Stimulated activated CD8-positive, alpha-beta memory T cell treated with anti-CD3 and anti-CD28 coated beads, Interleukin-4, amount 100 ng/mL, for 1 hour (primary cell): ENCODE measurements at places on chromosomes 7 and 10.
A peak's percentile ranks its signal among the peaks of the same experiment; 100 is the strongest.

- no peak for DNase-seq
Measured at GRCh38 chr10:129058664-129059155, 408.3 kb upstream of the MGMT start.

DNA sequence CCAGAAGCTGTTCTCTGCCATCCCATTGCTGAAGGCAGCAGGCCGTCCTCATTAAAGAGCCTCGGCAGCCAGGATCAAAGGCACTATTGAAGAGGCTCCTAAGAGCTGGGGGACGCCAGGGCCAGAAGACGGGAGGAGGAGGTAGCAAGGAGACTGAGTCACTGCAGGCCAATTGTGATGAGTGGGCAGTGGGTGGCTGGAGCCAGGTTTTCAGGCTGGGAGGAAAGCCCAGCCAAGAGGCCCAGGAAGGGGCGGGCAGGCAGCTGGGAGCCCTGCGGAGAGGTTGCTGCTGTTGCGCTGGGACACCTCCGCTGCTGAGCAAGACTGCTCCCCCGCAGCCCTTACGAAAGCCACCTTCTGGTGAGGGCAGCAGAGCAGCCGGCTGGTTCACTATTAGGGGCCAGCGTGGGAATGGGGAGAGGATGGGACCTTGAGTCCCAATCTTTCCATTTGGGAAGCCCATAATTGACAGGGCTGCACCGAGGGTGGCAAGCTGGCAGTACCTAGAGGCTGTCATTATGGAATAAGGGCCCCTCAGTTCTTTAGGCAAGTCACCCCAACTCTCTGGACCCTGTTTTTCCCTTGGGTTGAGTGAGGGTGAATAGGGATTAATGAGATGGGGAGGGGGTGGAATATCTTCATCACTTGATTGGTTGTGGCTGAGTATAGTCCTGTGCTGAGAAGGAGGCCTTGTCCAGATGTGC is 48.4 kb downstream of the UNC5B start:
- no peak for DNase-seq

DNA sequence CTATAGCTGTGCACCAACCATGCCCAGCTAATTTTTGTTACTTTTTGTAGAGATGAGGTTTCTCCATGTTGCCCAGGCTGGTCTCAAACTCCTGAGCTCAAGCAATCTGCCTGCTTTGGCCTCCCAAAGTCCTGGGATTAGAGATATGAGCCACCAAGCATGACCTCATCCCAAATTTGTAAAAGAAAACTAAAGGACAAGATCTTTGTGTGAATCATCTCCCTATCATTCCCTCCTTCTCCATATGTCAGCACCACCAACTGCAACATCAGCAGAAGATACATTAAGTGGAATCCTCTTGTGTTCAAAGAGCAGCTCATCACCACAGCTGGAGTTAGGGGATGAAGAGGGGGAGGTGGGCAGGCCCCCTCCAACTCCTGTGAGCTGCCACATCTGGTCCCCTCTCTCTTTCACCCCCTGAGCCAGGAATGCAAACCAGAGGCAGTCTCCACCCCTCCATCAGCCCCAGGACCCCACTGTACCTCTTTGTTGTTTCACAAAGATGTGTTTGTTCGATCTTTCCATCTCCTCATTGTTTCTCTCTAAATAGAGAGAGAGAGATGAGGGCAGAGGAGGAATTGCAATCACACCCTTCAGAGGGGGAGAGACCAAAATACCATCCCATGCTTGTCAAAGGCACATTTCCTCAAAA is 47.3 kb upstream of the PIP4K2A start:
- DNase-seq, result no peak

- no peak for DNase-seq
Measured at GRCh38 chr10:6558759-6559461, 21.2 kb downstream of the PRKCQ start.

DNA sequence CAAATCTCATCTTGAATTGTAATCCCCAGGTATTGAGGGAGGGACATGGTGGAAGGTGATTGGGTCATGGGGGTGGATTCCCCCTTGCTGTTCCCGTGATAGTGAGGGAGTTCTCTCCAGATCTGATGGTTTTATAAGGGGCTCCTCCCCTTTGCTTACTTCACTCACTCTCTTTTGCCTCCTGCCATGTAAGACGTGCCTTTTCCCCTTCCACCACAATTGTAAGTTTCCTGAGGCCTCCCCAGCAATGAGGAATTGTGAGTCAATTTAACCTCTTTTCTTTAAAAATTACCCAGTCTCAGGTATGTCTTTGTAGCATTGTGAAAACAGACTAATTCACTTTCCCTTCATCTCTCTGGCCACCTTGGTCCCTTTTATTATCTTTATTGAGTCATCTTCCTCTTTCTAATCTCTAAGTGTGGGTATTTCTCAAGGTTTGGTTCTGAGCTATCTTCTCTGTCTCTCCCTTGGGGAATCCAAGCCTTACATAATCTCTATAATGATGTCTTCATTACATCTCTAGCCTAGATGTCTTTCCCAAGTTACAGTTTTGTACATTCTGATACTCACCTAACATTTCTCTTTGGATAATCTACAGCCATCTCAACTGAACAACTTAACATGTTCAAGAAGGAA is 99.1 kb upstream of the JCAD start:
- DNase-seq, result no peak

DNA sequence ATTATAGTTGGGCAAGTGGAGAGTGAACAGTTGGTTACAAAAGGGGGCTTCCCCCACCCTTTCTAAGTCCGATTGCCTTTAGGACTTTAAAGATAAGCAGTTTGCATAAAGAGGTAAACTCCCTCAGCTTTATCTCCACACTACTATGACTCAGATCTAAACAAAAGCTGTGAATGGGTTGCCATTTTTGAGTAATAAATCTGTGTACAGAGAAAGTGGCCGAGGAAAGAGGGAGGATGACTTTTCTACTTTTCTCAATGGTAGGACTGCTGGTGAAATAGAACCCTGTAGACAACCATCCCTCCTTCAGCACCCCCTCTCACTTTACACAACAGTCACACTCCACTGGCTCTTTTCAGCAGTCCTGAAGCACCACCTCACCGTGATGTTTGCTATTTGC is 71.2 kb downstream of the DNMBP start:
- no peak for DNase-seq

- DNase-seq, result no peak
Measured at GRCh38 chr10:26759008-26759407, 61.5 kb downstream of the PDSS1 start.

- no peak for DNase-seq
Measured at GRCh38 chr7:149743476-149744255, 29.7 kb downstream of the ZNF467 start.

DNA sequence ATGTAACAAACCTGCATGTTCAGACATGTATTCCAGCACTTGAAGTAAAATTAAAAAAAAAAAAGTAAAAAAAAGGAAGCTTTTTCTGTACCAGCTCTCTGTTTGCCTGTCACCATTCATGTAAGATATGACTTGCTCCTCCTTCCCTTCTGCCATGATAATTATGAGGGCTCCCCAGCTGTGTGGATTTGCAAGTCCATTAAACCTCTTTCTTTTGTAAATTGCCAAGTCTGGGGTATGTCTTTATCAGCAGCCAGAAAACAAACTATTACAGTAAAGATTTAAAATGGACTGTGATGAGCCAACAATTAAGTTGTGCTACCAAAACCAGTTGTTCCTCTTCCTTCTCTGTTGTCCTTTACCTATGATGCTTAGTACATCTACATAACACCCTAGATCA is 619.6 kb downstream of the ARL4A start:
- DNase-seq, result no peak

DNA sequence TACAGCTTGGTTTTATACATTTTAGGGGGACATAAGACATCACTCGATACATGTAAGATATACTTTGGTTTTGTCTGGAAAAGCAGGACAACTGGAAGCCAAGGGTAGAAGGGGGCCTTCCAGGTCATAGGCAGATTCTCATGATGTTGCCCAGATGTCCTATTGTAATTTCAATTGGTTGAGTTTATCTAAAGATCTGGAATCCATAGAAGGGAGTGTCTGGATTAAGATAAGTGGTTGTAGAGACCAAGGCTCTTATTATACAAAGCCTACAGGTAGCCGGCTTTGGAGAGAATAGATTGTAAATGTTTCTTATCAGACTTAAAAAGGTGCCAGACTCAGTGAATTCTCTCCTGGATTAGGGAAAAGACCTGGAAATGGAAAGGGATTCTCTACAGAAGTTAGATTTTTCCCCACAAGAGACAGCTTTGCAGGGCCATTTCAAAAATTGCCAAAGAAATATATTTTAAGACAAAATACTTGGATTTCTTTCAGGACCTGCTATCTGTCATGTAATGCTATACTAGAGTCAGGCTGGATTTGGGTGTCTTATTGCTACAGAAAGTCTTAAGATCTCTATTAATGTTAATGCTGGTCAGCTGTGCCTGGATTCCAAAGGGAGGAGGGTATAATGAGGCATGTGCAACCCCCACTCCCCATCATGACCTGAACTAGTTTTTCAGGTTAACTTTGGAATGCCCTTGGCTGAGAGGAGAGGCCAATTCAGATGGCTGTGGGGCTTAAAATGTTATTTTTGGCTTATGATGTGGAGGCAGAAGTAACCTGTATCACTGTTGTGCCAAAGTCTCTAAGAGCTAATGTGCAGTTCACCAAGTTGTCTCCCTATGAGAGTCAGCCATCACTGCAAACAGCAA is 511.1 kb upstream of the C7orf33 start:
- DNase-seq, result no peak

DNA sequence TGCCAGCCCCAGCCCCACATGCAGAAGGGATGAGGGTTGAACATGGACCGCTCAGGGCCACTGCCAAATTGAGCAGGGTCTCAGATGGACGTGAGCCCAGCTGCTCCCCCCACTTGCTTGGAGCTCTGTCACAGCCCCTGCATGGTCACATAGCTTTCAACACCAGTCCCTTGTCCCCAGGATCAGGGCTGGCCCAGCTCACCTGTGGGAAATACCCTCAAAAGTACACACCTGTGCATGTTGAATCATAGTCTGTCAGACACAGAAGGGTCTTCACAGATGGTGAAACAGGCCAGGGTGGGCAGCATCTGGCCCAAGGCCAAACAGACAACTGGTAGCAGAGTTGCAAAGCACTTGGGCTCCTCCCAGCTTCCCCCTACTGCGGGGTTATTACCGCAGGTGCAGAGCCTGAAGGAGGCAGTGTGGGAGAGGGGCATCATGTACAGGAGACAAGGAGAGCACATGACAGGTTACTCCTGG is 77.6 kb upstream of the UNC5B start:
- no peak for DNase-seq

- DNase-seq, result no peak
Measured at GRCh38 chr7:100893910-100894721, 1.6 kb downstream of the ACHE start.

GRCh38 chr7:37656913-37657530 is 26.5 kb upstream of the GPR141 start:
- no peak for DNase-seq

DNA sequence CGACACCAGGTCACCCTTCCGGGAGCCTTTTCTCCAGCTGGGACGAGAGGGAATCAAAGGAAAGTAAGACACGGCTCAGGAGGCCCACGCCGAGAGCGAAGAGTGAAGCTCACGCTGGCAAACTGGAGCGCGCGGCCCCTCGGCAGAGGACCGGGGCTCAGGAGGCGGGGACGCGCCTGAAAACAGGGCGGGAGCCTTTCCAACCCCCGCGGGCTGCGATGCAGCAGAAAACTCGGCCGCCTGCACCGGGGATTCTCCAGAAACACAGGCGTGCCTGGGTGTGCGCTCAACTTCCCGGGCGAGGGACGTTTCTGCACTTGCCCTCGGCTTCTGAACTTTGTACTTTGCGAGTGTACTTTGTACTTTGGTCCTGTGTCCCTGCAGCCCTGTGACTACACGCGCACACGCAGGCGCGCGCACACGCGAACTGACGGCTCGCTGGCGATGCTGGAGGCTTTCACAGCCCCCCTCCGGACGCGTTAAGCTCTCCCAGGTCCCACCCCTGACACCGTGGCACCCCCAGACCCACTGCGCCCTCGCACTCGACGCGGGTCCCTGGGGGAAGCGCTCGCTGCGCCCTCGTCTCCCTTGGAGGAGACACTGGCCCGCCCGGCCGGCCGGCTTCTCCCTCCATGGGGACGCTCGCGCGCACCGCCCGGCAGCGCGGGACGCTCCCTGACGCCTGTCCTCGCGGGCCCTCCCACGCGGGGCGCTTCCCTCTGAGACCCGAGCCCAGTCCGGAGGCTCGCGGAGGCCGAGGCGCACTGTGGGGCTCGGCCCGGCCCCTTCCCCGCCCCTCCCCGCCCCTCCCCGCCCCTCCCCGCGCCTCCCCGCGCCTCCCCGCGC is 588 bp upstream of the PAOX start:
- peak; percentile 26 for DNase-seq

DNA sequence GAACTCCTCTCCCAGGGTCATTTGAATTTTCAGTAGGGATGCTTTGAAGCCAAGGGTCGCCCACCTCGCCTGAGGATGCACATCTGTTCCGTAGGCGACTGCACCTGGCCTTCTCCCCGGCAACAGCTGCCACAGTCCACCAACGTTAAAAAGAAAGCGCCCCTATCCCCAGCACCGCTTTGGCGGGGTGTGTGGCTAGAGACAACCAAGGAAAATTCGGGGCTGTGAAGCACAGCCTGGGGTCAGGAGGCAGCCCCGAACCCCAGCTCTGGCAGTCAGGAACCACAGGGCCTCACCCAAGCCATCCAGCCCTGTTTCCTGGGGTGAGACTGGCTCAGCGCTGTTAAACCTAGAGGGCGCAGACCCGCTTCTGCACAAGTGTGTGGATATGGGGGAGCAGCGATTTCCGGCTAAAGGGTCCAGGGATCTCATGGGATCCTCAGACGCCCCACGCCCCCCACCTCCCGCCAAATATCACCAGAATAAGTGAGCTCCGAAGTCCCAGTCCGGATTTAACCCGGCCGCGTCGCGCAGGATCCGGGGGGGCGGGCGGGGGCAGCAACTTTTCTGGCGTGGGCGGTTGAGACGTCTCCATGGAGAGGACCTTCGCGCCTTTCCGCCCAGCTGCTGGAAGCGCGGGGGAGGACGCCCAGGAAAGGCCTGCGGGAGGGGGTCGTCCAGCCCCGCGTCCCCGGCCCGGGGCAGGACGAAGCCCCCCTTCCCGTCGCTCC is 822 bp downstream of the ZC3HAV1L start:
- DNase-seq, result no peak

- DNase-seq, result no peak
Measured at GRCh38 chr10:26887611-26888215, 27.0 kb upstream of the ABI1 start.

- DNase-seq, result no peak
Measured at GRCh38 chr7:46725838-46726237, 804.8 kb upstream of the IGFBP3 start.

DNA sequence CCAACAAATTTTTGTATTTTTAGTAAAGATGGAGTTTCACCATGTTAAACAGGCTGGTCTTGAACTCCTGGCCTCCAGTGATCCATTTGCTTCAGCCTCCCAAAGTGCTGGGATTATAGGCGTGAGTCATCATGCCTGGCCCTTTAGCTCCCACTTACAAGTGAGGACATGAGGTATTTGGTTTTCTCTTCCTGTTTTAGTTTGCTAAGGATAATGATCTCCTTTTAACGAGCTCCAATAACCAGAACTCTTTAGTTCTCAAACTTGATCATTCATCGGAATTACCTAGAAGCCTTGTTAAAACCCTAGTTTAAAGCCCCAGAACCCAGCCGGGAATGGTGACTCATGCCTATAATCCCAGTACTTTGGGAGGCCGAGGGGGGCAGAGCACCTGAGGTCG is 481.4 kb downstream of the TYW1 start:
- no peak for DNase-seq
